Stimulated activated CD8-positive, alpha-beta memory T cell treated with anti-CD3 and anti-CD28 coated beads, Interleukin-4, amount 100 ng/mL, for 48 hours (primary cell): ENCODE measurements at places on chromosomes 16 and 17.
A peak's percentile ranks its signal among the peaks of the same experiment; 100 is the strongest.

DNA sequence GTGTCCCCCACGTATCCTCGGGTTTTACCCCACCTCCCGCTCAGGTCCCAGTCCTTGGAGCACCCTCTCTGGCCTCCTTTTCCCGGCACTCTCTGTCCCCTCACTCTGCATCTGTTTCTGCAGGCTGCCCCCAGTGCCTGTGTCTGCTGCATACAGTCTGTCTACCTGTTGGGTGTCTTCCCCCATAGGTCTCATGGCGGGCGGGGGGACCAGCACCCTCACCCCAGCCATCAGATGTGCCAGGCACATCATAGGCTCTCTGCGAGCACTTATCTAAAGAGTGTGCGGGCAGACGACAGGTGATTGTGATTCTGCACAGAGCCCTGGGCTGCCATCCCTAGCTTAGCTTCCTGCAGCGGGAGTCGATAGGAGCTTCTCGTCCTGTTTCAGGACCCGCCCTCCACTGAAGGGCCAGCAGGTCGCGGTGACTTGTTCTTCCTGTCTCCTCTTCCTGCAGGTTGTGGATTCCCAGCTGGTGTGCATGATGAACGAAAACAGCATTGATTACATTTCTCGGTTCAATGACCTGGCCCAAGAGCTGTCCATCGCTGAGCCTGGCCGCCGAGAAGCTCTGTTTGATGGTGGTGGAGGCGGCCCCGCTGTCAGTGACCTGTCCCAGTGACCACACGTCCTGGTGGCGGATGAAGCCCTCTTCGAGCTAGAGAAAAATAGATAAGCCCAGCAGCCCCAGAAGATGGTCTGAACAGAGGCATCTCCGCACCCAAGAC is 4.5 kb upstream of the JPT2 start:
- no peak for DNase-seq

GRCh38 chr17:21522755-21523336 is 146.7 kb downstream of the KCNJ12 start:
- DNase-seq = no peak

DNA sequence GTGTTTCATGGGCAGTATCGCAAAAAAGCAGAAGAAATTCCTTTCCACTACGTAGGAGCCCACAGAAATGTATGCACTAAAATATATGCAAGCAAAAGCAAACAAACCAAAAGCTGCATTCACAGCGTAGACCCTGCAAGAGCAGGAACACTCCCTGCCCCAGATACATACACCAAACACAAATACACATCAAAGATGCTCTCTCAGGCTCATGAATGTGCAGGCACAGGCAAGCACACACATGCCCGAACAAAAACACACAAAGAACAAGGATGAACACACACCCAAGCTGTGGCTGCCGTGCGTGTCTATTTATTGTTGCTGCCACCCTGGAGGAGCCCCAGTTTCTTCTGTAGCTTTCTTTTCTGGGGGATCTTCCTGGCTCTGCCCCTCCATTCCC is 1.7 kb downstream of the NUPR1 start:
- no peak for DNase-seq

DNA sequence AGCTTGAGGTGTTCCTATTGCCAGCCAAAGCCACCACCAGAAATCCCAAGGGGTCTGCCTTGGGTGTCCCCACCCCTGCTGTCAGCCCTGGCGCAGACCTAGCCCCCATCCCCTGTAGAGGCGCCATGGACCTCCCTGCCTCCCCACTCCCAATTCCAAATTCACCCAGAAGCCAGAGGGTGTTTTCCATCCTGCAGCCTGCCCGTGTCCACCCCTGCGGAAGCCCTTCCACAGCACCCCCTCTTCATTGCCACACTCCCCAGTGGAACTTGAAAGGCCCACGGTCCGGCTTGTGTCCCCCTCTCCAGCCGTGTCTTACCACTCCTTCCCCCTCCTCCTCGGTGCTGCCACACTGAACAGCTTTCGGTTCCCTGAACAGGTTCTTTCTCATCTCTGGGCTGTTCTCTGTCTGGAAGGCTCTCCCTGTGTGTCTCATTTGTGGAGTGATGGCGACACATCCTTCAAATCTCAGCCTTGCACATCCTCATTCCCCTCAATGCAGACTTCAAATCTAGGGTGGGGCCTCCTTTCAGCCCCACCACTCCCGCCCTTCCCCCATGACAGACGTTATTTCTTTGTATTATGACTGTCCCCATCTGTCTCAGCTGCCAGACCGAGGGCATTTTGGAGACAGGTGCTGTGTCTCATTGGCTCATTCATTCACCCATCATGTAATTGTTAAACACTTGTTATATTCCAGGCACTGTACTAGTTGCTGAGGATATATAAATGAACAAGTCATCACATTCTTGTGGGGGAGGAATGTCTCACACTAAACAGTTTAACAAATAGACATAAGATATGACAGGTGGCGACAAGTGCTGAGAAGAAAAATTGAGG is 36.3 kb downstream of the ADGRG5 start:
- DNase-seq = no peak

DNA sequence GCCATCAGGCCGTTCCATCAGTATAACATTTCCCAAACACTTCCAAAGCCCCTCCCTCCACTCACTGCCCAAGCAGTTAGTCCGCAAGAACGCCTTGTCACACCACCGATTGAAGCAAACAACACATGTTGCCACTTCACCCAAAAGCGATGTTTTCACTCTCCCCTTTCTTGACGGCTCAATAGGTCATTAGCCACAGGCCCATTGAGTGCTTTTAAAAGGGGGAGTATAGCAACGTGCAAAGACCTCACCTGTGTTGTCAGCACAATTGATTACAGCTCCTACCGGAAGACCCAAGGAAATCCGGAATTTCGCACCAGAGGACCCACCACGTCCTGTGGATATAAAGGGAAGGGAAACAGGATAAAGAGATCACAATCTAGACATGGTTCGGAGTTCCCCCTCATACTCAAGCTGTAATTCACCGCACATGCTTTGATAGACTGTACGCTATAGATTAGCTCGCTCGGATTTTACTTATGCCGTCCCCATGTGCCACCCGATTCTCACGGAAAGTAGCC is 690 bp downstream of the RPL23 start:
- DNase-seq = no peak

GRCh38 chr16:27436921-27437650 is 35.1 kb downstream of the IL21R start:
- peak; percentile 19 for DNase-seq

DNA sequence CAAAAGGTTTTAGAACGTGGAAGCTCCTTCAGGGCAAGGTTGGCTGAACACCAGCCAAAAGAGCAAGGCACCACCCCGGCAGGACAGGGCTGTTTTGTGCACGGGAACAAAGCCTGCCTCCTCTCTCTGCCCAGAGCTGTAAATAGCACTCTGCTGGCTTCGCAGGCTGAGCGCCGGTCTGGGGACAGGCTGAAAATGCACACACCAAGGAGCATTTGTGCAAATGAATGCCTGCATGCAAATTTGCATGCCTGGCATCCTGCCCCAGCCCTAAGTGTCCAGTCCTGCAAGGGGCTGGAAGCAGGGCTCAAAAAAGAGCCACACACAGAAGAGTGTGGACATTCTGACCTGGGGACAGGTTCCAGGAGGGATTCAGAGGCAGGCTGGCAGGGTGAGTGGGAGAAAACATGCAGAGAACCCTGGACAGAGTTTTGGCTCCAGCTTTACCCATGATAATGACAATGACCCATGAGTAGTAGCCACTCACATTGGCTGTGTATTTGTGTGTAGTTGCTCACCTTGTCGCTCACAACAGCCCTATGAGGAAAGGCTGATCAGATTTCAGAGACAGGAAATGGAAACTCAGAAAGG is 11.7 kb downstream of the ABAT start:
- DNase-seq = no peak
